SJSA1 (cell line): ENCODE measurements at places on chromosomes 5 and 9.

- H3K4me3 ChIP-seq = no peak overlapping the region
- H3K4me1 ChIP-seq = no peaks in the 10 kb centered on the region
- DNase-seq = no peak
Measured at GRCh38 chr5:132686193-132686592, 12.4 kb downstream of the IL4 start.

- peak overlapping the region; percentile 77 for H3K27ac ChIP-seq
- DNase-seq = no peak
Measured at GRCh38 chr5:150672237-150672883, 11.3 kb downstream of the MYOZ3 start.

DNA sequence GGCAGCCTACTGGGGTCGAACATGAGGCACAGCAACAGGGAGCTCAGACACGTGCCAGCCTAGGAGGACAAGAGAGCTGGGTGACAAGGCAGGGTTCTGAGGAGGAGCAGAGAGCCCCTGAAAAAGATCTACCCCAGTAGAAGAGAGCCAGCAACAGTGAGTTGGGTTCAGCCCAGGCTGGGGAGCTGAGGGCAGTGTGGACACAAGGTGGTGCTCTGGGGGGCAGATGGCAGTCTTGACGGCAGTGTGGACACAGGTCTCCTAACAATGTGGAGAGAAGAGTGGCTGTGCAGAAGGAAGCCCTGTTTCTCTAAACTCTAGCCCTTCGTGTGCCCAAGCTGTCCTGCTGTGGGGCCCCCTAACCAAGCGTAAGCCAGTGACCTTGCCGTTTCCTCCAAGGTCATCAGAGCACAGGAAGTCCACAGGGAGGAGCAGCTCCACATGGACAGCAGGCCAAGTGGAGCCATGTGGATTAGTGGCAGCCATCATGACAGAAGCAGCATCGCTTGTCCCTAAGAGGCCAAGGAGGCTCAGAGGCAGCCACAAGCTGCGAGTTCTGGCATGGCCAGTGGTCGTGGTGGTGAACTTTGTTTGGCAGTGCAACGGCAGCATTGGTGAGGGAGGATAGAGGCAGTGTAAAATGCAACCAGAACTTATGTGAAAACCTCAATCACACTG is 25.1 kb upstream of the LMX1B start:
- H3K4me1 ChIP-seq = no peaks in the 10 kb centered on the region
- no peak for DNase-seq
- no peak overlapping the region for H3K27ac ChIP-seq
- no peak overlapping the region for H3K4me3 ChIP-seq
- H3K27me3 ChIP-seq = no peaks in the 10 kb centered on the region; the same call in 1 of the 2 replicates
- H3K36me3 ChIP-seq = no peaks in the 10 kb centered on the region

GRCh38 chr5:120678279-120678678 is 214.2 kb downstream of the PRR16 start:
- no peak overlapping the region for H3K4me3 ChIP-seq
- peak; percentile 37 for DNase-seq
- H3K4me1 ChIP-seq = peaks cover 38% of the 10 kb centered on the region
- H3K36me3 ChIP-seq = no peaks in the 10 kb centered on the region

DNA sequence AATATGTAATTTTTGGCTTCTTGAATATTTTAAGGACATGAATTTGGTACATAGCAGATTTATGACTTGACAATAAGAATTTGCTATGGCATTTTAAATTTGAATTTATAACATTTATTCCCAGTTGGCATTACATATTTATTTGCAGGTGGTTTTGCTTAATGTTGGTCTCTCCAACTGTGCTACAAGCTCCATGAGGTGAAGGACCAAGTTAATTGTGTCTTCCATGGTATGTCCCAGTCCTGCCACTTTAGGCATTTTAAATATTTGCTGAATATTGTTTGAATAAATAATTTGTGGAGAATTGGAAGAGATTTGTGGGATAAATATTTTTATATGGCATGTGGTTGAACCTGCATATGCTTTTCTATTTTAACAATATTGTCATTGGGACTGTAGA is 253.4 kb upstream of the RIOK2 start:
- no peaks in the 10 kb centered on the region for H3K36me3 ChIP-seq
- H3K4me3 ChIP-seq = no peak overlapping the region
- no peak overlapping the region for H3K27ac ChIP-seq
- no peaks in the 10 kb centered on the region for H3K4me1 ChIP-seq

GRCh38 chr5:143914756-143915155 is 102.8 kb downstream of the HMHB1 start:
- H3K27me3 ChIP-seq = no peaks in the 10 kb centered on the region
- H3K4me3 ChIP-seq = no peak overlapping the region
- peaks cover 14% of the 10 kb centered on the region for H3K4me1 ChIP-seq
- H3K36me3 ChIP-seq = no peaks in the 10 kb centered on the region
- no peak overlapping the region for H3K27ac ChIP-seq

- no peaks in the 10 kb centered on the region for H3K36me3 ChIP-seq
- H3K27ac ChIP-seq = no peak overlapping the region
- DNase-seq = no peak
- H3K27me3 ChIP-seq = no peaks in the 10 kb centered on the region
- no peak overlapping the region for H3K4me3 ChIP-seq
- no peaks in the 10 kb centered on the region for H3K4me1 ChIP-seq
Measured at GRCh38 chr9:38371495-38371894, 21.0 kb upstream of the ALDH1B1 start.

DNA sequence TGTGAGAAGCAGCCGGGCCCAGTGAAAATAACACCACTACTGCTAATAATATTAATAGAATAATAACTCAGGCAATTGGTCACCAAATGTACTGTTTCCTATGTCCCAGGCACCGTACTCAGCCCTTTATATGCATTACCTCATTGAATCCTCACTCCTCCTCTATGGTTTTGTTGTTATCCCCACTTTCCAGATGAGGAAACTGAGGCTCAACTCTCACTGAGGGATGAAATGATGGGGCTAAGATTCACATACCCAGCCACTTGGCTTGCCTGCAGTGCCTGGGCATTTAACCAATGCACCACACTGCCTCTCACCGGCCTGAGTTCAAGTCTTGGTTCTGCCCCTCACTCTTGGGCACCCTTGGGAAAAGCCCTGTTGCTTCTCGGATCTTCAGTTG is 34.1 kb downstream of the WHRN start:
- no peak overlapping the region for H3K27ac ChIP-seq
- no peak overlapping the region for H3K4me3 ChIP-seq
- H3K27me3 ChIP-seq = no peaks in the 10 kb centered on the region
- H3K4me1 ChIP-seq = no peaks in the 10 kb centered on the region

- H3K36me3 ChIP-seq = no peaks in the 10 kb centered on the region
- H3K27me3 ChIP-seq = no peaks in the 10 kb centered on the region
- no peak overlapping the region for H3K27ac ChIP-seq
- DNase-seq = no peak
- H3K4me3 ChIP-seq = no peak overlapping the region
Measured at GRCh38 chr9:122127396-122127798, 32.2 kb downstream of the NDUFA8 start.

- H3K27ac ChIP-seq = no peak overlapping the region
- H3K36me3 ChIP-seq = no peaks in the 10 kb centered on the region
- H3K4me1 ChIP-seq = no peaks in the 10 kb centered on the region
- DNase-seq = no peak
- 0 out of 2 replicates have a peak, but pooled peaks cover 5% of the 10 kb centered on the region for H3K27me3 ChIP-seq
Measured at GRCh38 chr5:76180814-76181805, 97.9 kb downstream of the SV2C start.

DNA sequence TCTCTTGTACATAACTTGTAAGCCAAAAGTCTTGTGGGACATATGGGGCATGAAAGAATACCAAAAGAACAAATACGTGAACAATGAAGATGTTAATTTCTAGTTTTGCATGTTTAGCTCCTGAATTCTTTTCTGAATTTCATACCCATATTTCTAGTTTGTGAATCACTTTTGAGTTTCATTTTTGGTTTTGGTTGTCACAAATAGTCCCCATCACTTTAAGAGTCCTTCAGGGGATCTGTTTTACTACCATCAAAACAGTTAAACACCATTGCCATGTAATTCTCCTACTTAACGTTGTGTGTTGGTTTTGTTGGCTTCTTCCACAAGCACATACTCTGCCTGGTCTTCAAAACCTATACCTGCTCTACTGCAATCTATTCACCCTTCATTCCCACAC is 27.0 kb downstream of the VCAN start:
- H3K4me3 ChIP-seq = no peak overlapping the region
- H3K27ac ChIP-seq = no peak overlapping the region
- DNase-seq = no peak
- no peaks in the 10 kb centered on the region for H3K27me3 ChIP-seq

GRCh38 chr9:37936376-37936775 is 32.4 kb upstream of the SLC25A51 start:
- DNase-seq = no peak
- peaks cover 18% of the 10 kb centered on the region for H3K36me3 ChIP-seq
- peak overlapping the region; percentile 74; the same call in 1 of the 2 replicates for H3K27ac ChIP-seq
- no peaks in the 10 kb centered on the region for H3K27me3 ChIP-seq
- peaks cover 44% of the 10 kb centered on the region for H3K4me1 ChIP-seq

DNA sequence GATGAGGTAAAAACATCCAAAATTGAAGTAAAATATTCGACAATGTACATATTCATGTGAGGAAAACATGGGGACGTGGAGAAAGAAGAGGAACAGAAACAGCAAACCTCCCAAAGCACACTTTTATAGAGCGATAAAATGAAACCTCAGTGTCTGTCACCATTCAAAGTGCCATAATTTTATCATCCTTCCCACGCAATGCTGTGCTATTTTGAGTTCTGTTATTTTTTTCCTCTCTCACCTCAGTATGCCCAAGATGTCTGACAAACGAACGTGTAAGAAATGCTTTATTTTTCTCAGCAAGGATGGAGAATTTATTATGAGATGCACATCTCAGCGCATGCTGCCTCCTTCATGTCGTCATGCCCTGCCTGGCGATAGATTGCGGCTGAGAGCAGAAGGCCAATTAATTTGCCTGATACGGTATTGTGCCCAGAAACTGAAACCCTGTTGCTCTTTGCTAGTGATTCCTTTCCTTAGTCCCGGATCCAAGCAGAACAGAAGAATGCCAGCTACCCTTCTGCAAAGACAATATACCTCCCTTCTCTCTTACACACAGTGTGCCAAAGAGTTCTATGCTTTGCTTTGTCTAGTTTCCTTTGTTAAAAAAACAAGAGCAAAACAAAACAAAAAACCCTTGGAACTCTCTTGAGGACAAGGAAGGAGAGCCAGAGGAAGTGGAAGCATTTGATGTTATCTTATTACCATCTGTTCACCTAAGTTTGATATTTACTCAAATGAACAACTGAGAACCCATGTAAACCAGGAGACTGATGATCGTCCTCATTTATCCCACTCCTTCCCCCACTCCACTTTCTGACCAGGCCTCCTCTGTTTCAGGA is 192.4 kb downstream of the SEMA6A start:
- no peak for DNase-seq
- H3K27me3 ChIP-seq = no peaks in the 10 kb centered on the region
- no peak overlapping the region for H3K4me3 ChIP-seq
- no peak overlapping the region for H3K27ac ChIP-seq
- no peaks in the 10 kb centered on the region for H3K36me3 ChIP-seq

DNA sequence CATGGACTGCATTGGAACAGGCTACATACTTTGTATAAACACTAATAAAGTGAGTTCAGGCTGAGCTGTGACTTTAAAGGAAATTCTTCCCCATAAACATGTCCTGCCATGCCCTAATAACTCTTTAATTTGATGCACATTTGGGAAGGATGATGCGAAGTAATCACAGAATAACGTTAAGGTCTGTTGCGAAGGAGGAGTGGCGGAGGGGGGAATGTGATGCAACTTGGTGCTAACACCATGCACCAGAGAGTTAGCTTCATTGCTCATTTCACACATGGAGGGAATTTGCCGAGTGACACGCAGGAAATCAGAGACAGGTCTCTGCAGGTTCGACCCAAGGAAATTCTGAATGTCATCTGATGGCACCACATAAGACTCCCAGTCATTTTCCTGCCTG is 32.9 kb downstream of the SLIT3 start:
- H3K4me3 ChIP-seq = no peak overlapping the region
- H3K27me3 ChIP-seq = no peaks in the 10 kb centered on the region
- H3K36me3 ChIP-seq = no peaks in the 10 kb centered on the region

DNA sequence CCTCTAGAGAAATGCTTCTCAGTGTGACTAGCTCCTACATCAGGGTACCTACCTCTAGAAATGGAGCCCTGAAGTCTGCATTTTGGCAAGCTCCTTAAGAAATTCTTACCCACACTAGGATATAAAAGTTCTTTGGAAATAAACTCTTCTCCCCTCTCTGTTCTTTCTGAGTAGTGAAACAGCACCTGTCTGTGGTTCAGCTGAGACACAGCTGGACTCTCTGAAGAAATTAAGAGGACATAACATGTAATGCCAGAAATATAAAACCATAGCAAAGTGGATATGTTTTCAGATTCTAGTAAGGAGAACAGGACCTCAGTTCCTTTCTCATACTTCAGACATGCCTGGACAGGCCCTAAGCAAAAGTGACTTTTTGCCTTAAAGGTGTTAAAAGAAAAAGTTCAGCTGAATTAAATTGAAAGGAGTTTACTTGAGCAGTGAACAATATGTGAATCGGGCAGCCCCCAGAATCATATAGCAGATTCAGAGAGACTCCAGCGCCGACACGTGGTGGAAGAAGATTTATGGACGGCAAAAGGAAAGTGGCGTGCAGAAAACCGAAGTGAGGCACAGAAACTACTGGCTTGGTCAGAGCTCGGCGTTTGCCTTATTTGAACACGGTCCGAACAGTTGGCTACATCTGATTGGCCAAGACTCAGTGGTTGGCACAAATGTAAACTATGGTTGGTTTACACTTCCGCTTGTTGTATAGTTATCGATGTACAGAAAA is 64.5 kb downstream of the PRKACG start:
- H3K4me1 ChIP-seq = no peaks in the 10 kb centered on the region
- peaks cover 6% of the 10 kb centered on the region; the same call in 1 of the 2 replicates for H3K27me3 ChIP-seq
- H3K36me3 ChIP-seq = no peaks in the 10 kb centered on the region
- no peak overlapping the region for H3K27ac ChIP-seq
- H3K4me3 ChIP-seq = no peak overlapping the region

DNA sequence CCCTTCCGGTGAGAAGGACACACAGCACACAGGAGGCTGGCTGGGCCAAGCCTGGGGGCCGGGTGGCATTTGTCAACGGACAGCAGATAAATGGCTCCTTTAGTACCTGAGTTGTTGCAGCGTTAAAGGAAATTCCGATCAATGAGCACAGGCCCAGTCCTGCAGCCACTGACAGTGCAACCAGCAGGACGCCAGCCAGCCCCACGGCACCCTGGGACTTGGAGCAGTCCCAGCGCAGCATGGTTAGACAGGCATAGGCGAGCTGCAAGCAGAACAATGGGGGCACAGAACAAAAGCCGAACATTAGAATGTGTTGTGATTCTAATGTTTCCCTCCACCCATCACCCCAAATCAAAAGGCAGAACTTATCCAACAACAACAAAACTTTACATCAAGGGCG is 39.3 kb downstream of the PTCH1 start:
- peaks cover 100% of the 10 kb centered on the region for H3K36me3 ChIP-seq
- no peak overlapping the region for H3K4me3 ChIP-seq
- peaks cover 7% of the 10 kb centered on the region; the same call in 1 of the 2 replicates for H3K4me1 ChIP-seq

GRCh38 chr5:160496784-160497183 is 75.1 kb downstream of the PTTG1 start:
- no peak for DNase-seq
- no peak overlapping the region for H3K27ac ChIP-seq
- no peaks in the 10 kb centered on the region for H3K36me3 ChIP-seq
- H3K27me3 ChIP-seq = no peaks in the 10 kb centered on the region

- H3K4me1 ChIP-seq = no peaks in the 10 kb centered on the region
- H3K36me3 ChIP-seq = no peaks in the 10 kb centered on the region
- H3K27ac ChIP-seq = no peak overlapping the region
- H3K4me3 ChIP-seq = no peak overlapping the region
Measured at GRCh38 chr5:59158165-59158564, 575.3 kb downstream of the RAB3C start.
